ENCODE measurements at places on chromosomes 4 and X.

DNA sequence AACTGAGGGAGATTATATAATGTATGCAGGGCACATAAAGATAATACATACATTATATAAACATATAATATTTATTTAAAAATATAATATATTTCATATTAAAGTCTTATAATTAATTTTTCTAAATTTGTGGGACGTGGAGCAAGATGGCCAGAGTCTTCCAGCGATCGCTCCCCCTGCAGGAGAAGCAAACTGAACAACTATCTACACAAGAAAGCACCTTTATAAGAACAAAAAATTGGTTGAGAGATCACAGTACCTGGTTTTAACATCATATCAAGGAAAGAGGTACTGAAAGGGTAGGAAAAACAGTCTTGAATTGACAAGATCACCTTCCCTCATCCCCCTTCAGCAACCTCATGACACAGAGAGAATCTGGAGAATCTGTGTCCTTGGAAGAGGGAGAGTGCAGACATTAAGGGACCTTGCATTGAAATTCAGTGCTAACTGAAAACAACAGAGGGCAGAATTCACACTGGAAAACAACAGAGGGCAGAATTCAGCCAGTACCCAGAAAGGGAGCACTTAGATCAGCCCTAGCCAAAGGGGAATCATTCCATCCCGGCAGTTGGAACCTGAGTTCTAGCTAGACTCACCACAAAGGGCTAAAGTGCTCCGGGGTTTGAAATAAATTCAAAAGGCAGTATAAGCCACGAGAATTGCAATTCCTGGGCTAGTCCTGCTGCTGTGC, 262.5 kb upstream of the NDST3 start:
- DNase-seq = peak; percentile 19

- no peak for DNase-seq
Measured at GRCh38 chrX:115427861-115428410, 133.0 kb upstream of the PLS3 start.

GRCh38 chr4:40314951-40315350, 20.2 kb upstream of the CHRNA9 start:
- no peak for DNase-seq

DNA sequence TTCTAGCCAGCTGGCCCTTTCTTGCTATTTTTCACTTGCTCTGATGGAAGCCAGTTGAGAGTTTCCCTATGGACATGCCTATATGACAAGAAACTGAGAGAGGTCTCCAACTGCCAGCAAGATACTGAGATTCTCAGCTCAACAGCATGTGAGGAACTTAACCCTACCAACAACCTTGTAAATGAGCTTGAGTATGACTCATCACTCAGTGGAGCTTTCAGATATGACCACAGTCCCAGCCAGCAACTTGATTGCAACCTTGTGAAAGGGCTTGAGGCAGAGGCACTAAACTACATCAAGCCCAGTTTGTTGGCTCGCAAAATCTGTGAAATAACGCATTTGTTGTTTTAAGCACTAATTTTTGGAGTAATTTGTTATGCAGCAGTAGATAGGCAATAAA, 175.8 kb downstream of the COMMD8 start:
- no peak for DNase-seq

- no peak for DNase-seq
Measured at GRCh38 chr4:73918058-73918457, 48.9 kb downstream of the CXCL1 start.

DNA sequence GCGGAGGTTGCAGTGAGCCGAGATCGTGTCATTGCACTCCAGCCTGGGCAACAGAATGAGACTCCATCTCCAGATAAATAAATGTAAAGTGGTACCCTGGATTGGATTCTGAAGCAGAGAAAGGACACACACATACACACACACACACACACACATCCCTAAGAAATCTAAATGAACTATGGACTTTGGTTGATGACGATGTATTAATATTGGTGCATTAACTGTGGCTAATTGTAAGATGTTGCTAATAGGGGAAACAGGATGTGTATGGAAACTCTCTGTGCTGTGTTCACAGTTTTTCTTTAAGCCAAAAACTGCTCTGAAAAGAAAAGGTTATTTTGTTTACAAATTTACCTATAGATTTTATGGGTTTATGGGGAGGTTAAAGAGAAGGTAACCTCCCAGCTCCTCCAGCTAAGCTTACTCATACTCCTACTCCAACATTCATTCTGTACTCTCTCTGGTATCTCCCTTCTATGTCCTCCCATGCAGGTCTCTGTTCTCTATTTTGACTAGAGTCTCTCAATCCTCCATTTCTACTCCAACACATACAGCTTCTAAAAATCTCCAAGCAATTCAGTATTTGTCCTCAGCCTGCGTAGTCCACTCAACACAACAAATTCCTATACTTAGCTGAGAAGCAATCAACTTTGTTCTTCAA, 46.5 kb upstream of the RELL1 start:
- DNase-seq = no peak

- no peak for DNase-seq
Measured at GRCh38 chrX:18010253-18010652, 149.2 kb upstream of the RAI2 start.
